Activated T-cell treated with anti-CD3 and anti-CD28 coated beads, Interleukin-2, amount 50 U/mL, for 4 hours (primary cell): ENCODE measurements at places on chromosomes 12 and 14.

- no peak for DNase-seq
Measured at GRCh38 chr14:36303960-36304359, 16.5 kb downstream of the MBIP start.

DNA sequence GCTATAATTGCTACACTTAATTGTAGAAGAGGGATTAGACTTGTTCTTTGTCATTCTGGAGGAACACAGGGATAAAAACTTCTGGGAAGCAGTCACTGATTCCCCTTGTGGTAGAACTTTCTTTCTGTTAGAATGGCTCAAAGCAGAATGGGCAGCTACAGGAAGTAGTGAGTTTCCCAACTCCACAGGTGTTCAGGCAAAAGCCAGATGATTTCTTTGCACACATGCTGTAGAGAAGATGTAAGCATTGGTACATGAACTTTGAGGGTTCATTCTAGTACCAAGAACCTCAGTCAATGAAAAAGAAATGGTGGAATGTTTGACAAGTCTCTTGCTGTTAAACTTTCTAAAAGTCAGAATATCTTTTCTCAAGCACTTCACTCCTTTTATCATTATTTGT, 4.3 kb downstream of the NDUFA9 start:
- no peak for DNase-seq

- DNase-seq, result no peak
Measured at GRCh38 chr14:78090864-78091263, 79.3 kb upstream of the NRXN3 start.

DNA sequence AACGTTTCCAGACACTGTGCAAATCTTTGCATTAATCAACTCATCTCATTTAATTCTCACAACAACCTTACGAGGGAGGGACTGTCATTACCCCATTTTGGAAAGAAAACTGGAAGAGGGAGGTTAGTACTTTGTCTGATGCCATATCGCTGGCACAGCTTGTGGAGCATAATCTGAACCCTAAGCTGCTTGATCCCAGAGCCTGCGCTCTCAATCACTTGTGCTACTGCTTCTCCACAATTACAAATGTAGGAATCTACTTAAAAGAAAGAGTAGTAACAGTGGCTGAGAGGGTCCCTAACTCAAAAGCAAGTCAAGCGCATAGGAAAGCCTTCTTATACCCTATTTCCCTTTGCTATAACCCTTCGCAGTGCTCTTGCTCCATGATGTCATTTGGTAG, 3.2 kb downstream of the EFS start:
- DNase-seq, result no peak

DNA sequence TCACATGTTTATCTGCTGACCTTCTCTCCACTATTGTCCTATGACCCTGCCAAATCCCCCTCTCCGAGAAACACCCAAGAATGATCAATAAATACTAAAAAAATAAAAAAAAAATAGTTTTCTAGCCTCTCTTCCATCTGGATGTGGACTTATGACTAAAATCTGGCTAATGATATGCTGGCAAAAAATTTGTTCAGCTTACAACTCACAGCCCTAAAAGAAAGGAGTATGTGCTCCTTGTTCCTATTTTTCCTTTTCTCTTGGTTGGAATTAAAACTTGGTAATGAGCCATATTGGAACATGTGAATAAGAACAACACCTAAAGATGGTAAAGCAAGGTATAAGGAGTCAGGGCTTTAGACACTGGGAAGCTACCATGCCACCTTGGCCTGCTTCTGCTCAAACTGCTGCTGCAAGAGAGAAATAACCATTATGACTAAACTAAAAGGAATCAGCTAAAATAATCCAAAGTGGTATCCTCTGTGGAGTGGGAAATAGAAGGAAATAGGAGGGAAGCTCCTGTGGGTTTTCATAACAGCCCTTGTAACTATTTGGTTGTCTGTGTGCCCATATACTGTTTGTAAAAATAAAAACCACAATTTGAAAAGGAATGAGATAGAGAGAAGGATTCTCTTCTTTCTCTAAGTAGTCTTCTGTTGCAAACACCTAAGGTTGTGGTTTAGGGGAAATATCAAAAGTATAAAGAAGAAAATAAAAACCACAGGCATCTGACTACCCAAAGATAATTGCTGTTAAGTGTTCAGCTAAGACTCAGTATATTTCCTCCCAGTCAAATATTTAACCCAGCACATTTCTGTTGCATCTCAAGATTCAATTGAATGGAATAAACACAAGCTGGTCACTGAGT, 53.8 kb downstream of the SDR9C7 start:
- no peak for DNase-seq

GRCh38 chr14:61609884-61610283, 85.4 kb upstream of the HIF1A start:
- no peak for DNase-seq
